ENCODE measurements at places on chromosomes 16 and 17. TPM values are rescaled to one million over a fixed set of nuclear protein-coding genes. Genes with fewer than 3 reads are reported as not detected.

- DNase-seq, result no peak
Measured at GRCh38 chr16:47524007-47524405, 62.9 kb downstream of the PHKB start.

The TBC1D3G gene
- not detected for total RNA-seq

The ADGRG3 gene
- not detected for total RNA-seq

The RAMP2 gene
- total RNA-seq, result 1.5 TPM

The GINS2 gene
- 13.7 TPM for total RNA-seq

All from type B pancreatic cell (in vitro differentiated cells).